Mononuclear cell (primary cell): ENCODE measurements at places on chromosomes 5 and 9. TPM values are rescaled to one million over a fixed set of nuclear protein-coding genes. Genes with fewer than 3 reads are reported as not detected.

The LRRC19 gene
- not detected for total RNA-seq

The SLCO6A1 gene
- total RNA-seq: not detected

The KDM4C gene
- total RNA-seq: 78.6 TPM

The PFN3 gene
- not detected for total RNA-seq

The HINT1 gene
- 201 TPM for total RNA-seq

The GRXCR2 gene
- not detected for total RNA-seq

The GRIN1 gene
- not detected for total RNA-seq

The MYORG gene
- 0.10 TPM for total RNA-seq

The FREM1 gene
- under 0.01 TPM for total RNA-seq

The NUTM2G gene
- not detected for total RNA-seq

The BTNL3 gene
- not detected for total RNA-seq

The STK10 gene
- total RNA-seq: 134 TPM

The HAND1 gene
- total RNA-seq: not detected

The MYMK gene
- total RNA-seq: not detected

The DMRT1 gene
- total RNA-seq: not detected

The TRIM36 gene
- total RNA-seq: 0.42 TPM

The GNA14 gene
- not detected for total RNA-seq

The LCN1 gene
- total RNA-seq: not detected

The GSN gene
- 72.2 TPM for total RNA-seq

The GMCL2 gene
- not detected for total RNA-seq

The PCDHA4 gene
- total RNA-seq: not detected

The CNTNAP3 gene
- 0.10 TPM for total RNA-seq

The OR1Q1 gene
- total RNA-seq: not detected

The C9 gene
- total RNA-seq: not detected

The GALNT12 gene
- 4.5 TPM for total RNA-seq

The TAF9 gene
- total RNA-seq: 63.2 TPM

The TMEM174 gene
- not detected for total RNA-seq

The HSPA4 gene
- 39.9 TPM for total RNA-seq

The CDH9 gene
- total RNA-seq: 0.10 TPM

The FOXD4L5 gene
- under 0.01 TPM for total RNA-seq

The SPINK6 gene
- total RNA-seq: not detected

The SH3TC2 gene
- 3.7 TPM for total RNA-seq

The POLK gene
- 25.7 TPM for total RNA-seq

The LMNB1 gene
- 54.5 TPM for total RNA-seq

The PCDHGB2 gene
- total RNA-seq: 0.63 TPM

The CAMK4 gene
- 89.3 TPM for total RNA-seq

The CTXN3 gene
- not detected for total RNA-seq

The LCN9 gene
- not detected for total RNA-seq

The PRKAA1 gene
- 152 TPM for total RNA-seq

The FBN2 gene
- total RNA-seq: 5.1 TPM

The FAM153A gene
- total RNA-seq: 16.5 TPM

The PCDHB13 gene
- not detected for total RNA-seq

The CCDC180 gene
- total RNA-seq: 5.0 TPM

The SUSD3 gene
- total RNA-seq: 11.0 TPM

The F2RL2 gene
- total RNA-seq: 0.10 TPM

The AQP3 gene
- 22.1 TPM for total RNA-seq

The PCDHB2 gene
- 0.10 TPM for total RNA-seq

The SERF1A gene
- 11.1 TPM for total RNA-seq

The IFNA21 gene
- total RNA-seq: not detected

The PTCD2 gene
- 3.7 TPM for total RNA-seq

The RAB14 gene
- 49.7 TPM for total RNA-seq

The EFCAB9 gene
- total RNA-seq: not detected

The PRRX2 gene
- not detected for total RNA-seq

The ENHO gene
- 0.63 TPM for total RNA-seq

The FER gene
- total RNA-seq: 10.7 TPM

The TAF11L5 gene
- total RNA-seq: not detected

The NFIB gene
- 0.42 TPM for total RNA-seq

The TMC1 gene
- 0.52 TPM for total RNA-seq

The ANKRD31 gene
- 0.63 TPM for total RNA-seq
